Stimulated activated naive CD8-positive, alpha-beta T cell treated with anti-CD3 and anti-CD28 coated beads, Interleukin-15, amount 100 ng/mL, for 72 hours (primary cell): ENCODE measurements at places on chromosomes 2 and 18.

DNA sequence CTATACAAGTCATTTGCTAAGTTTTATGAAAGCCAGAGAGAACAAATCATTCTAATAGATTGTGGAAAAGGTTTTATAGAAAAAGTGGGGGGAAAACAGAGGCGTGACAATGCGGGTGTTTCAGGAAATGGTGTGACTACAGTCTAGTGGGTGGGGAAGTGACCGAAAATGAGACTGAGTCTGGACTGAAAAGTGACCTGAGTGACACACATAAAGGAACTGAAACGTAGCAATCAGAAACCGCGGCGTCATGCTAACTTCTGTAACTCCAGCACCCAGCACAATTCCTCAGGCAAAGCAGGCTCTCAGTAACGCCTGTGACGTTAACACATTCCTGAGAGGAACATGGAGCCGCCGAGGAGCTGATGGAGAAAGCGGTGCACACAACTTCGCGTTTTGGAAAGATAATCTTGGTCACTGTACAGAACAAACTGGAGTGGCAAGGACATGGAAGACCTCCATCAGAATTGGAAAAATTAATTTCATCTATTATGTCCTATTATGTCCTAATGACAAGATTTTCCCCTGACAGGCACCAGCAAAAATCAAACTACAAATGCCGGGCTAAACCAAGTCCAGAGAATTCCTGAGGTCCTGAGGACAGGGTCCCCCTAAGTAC is 1.4 kb upstream of the CD226 start:
- DNase-seq: peak; percentile 67

GRCh38 chr2:33275689-33276444 is 200.6 kb upstream of the RASGRP3 start:
- DNase-seq: no peak

- no peak for DNase-seq
These were observed 18.3 kb upstream of the FAM98A start for GRCh38 chr2:33617401-33617800.

- DNase-seq: no peak
These were observed 69.0 kb downstream of the TXNL1 start for GRCh38 chr18:56569416-56569815.

DNA sequence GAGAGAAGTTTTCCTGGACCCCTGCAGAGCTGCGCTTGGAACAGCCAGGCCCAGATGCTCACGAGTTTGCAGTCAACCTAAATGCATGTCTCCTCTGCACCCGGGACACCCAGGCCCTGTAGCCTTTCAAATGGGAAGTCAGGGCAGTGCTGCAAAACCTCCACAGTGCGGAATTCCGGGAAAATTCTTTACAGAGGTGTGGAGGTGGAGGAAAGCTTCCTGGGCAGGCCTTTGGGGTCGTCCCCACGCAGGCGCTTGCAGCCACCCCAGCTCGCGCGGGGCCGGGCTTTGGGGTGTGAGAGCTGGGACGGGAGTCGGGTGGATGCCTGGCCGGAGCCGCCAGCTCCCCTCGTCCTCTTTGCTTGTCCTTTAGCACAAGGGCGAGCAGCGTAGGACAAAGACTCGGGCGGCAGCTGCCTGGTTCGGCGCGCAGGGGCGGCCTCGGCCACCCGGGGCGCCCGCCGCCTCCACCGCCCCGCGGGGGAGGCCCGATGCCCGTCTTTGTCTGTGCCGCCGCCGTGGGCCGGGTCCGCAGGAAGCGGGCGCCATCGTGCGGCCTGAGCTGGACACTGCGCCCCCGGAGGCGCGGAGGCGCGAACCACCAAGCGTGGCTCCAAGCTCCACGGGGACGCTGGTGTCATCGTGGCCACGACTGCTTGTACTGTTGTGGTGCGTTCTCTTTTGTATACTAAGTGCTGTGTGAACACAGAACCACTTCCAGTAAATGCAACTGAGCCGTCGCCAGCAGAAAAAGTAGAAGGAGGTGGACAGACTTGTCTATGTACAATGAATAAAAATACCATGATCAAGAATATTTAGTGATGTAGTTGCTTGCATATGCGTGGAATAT is 28.2 kb upstream of the BCL11A start:
- peak; percentile 76 for DNase-seq

DNA sequence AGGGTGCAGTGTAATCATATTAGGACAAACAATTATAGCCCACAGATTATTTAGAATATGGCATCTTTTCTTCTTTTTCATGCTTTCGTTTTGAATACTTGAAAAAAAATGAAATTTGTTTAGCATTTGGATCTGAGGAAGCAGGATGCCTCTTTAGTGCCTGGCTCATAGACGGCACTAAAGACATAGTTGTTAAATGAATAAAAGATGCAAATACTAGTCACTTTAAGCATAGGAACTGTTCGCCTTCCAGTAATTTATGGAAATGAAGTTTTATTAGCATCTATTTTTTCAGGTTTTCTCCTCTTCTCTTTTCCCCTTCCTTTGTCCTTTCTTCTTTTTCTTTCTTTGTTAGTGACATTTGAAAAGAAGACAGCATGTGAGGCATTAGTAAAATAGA is 80.4 kb downstream of the CHST9 start:
- DNase-seq: no peak

- no peak for DNase-seq
These were observed 477.3 kb downstream of the DCDC2C start for GRCh38 chr2:4180631-4181030.

GRCh38 chr2:217108575-217109027 is 248.7 kb upstream of the TNP1 start:
- DNase-seq: no peak
